SW 1271 (cell line): ENCODE measurements at places on chromosomes 2 and 18.

GRCh38 chr2:67898595-67898994 lies 164.2 kb downstream of the C1D start:
- DNase-seq, result no peak

DNA sequence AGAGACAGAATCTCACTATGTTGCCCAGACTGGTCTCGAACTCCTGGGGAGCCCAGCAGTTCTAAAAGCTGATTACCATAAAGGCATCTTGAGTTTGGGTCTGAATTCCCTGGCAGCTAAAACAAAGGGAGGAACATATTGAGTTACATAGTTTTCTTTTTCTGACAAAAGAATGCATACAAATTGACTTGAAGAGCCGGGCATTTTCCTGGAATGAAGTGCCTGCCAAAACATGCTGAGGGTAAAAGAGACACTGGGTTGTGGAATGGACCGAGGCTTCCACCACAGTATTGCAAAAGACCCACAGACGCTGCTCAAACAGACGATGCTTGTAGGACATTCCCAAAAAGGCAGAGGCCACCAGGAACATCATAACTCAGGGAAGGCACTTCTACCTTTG lies 35.1 kb upstream of the ROCK2 start:
- DNase-seq, result no peak

DNA sequence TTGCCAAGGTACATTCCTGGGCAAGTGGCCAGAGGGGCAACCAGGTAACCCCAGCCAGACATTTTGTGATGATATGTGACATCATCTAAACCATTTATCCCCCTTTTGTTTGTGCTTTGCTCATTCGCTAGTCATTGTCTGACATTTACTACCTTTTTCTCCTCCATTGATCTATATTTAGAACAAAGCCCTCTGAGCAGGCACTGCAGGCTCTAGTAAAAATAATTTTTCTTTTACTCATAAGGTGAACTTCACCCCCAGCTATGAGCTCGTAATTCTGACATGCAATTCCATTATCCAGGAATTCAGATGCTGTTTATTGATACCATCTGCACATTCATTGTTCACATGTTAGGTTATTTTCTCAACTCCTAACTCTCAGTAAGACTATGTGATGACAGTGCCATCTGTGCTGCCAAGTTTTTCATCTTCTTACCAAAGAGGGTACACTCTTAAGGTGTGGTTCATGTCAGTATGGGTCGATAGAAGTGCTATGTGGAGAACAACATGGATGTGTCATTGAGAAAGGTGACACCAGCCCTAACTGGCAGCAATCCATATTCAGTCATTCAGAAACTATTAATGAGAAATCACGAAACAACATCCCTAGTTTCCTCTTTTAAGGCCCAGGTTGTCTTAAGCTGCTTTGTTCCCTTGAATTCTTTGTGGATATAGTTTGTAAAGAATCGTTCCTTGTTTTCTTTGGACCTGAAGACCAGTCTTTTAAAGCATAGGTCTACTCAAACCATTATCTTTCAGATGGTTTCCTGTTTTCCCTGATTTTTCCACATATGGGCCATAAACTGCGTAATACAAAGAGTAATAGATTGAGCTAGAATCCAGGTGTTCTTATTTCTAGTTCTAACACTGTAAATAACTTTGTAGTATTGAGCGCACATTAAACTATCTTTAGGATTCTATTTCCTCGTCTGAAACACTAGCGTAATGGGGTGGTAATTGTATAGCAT lies 978.1 kb upstream of the CDH2 start:
- DNase-seq, result no peak

DNA sequence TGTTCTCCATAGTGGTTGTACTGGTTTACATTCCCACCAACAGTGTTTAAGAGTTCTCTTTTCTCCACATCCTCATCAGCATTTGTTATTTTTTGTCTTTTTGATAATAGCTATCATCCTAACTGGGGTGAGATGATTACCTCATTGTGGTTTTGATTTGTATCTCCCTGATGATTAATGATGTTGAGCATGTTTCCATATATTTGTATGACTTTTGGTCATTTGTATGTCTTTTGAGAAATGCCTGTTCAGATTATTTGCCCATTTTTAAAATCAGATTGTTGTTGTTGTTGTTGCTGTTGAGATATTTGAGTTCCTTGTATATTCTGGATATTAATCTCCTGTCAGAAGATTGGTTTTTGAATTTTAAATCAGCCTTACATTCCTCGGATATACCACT lies 147.5 kb downstream of the NCOA1 start:
- DNase-seq, result no peak

GRCh38 chr2:120826260-120826648 lies 90.6 kb downstream of the GLI2 start:
- no peak for DNase-seq

- DNase-seq, result no peak
Measured at GRCh38 chr2:219533930-219534661, 9.5 kb downstream of the CHPF start.

GRCh38 chr2:237154082-237154638 lies 68.5 kb downstream of the COPS8 start:
- DNase-seq, result peak; percentile 10

DNA sequence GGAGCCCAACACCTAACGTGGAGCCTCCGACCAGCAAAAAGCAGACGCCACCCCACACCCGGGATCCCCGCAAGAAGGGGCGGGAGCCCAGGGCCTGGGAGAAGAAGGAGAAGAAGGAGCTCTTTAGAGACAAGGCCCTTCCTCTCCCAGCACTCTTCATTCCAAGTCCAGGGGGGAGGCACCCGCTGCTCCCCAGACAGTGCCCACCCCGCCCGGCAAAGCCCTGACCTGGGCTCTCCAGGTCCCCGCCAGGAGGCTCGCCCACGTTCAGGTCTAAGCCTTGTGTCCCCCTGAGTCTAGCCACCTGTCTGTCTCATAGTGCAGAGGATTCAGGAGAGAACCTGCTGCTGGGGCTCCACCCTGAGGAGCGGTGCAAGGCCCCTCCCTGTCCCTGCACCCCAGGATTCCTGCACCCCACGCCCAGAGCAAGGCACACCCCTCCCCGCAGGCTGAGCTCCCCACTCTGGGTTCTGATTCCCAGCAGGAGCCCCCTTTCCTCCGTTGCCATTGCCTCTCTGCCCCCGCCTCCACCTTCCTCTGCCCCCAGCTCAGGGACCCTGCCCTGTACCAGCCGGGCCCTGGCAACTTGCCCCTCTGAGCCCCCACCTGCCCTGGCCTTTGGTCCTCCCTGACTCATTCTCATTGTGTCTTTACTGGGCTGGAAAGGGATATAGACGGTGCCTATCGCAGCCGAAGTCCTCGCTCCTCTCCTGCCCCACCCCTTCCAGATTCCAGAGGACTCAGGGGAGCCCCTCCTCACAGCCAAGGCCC lies 33.5 kb upstream of the GPC1 start:
- DNase-seq, result no peak

DNA sequence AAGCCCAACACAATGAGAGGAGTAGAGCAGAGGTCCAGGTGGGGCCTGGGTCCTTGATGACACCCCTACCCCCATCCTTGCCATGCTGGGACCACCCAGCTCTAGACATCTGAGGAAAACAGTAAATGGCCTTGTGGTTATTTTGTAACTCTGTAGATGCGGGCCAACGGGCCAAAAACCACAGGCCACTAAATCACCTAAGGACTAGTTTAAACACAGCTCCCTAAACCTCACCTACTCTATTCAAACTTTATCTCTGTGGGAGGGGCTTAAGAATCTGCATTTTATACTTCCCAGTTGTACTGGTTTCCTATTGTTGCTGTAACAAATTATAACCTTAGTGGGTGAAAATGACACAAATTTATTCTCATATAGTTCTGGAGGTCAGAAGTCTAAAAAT lies 19.0 kb upstream of the SERTAD2 start:
- DNase-seq, result no peak

- DNase-seq, result no peak
Measured at GRCh38 chr18:70195014-70195614, 10.4 kb downstream of the RTTN start.

- DNase-seq, result no peak
Measured at GRCh38 chr2:121365061-121365460, 80.1 kb upstream of the TFCP2L1 start.

DNA sequence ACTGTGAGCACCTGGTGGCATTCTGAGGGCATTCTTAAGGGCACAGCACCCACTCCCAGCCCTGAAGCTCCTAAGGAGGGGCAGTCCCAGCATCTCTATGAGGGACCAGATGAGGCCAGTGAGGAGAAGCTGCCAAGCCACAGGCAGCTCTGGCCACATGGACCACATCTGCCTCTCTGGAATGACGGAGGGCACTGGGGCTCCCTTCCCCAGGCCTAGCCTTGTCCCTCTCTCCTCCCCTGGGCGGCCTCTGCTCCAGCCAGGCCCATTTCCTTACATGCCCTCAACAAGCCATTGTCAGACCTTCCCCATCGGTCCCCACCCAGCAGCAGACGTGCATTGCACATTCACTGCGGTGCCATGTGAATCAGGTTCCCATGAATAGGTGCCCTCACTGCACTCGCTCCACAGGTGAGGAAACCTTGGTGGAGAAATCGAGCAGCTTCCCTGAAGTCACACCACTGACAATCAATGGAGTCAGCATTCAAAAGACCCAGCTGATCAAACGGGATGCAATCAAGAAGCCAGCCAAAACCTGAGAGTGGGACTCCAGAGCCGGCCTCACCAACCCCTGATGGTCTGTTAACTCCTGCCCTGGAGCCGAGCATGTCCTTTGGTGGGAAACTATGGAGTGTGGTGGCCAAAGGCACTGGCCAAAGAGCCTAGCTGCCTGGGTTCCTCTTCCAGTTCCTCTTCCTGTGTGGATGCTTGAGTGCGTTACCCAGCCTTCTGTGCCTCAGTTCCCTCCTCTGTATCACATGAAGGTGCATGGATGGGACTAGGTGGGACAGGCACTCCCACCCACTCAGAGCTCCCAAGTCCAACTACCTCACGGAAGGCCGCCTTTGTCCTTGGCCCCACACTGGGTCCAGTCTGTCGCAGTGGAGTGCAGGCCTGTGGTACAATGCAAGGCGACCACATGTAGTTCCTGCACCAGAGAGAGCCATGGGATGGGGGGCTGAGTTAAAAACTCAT lies 147.3 kb downstream of the ZFP36L2 start:
- DNase-seq, result no peak

DNA sequence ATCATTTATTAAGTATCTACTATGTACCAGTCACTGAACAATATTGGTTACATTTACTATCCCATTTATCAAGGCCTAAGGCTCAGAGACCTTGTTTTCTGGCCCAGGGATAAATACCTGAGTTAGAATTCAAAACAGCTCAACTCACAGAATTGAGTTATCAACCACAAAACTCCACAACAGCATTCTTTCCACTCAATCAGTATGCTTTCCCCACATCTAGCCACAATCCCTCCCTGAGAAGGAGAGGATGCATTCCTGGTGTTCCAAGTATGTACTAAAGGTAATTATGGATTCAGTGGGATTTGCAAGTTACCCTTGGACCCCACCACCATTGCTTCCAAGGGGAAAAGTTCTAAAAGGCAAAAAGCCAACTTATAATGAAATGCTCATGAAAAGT lies 104.2 kb upstream of the PID1 start:
- DNase-seq, result no peak

DNA sequence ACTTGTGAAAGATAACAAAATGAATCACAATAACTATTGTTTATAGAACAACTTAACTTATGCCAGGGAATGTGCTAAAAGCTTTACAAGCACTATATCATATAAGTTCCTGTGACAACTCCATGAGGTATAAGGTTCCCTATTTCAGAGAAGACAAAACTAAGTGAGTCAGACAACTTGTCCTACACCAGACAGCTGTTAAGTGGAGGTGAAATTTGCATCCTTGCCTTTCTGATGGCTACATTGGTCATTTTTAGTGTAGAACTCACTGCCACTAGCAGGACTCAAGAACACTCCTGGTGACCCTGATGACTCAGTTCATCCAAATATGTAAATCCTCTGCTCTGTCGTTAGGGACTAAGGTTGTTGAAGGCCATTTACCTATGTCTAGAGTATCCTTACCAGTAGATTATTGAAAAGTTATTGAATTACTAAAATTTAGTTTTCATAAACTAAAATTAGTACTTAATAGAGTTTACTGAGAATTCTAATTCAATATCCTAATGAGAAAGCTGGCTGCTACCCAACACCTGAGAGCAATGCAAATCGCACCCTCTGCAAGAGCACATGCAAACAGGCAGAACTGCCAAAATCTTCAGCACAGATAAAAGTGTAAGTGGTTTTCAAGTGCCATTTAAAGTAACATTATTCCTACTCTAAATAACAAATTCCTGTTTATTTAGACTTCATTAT lies 636.2 kb downstream of the NRXN1 start:
- DNase-seq, result no peak

DNA sequence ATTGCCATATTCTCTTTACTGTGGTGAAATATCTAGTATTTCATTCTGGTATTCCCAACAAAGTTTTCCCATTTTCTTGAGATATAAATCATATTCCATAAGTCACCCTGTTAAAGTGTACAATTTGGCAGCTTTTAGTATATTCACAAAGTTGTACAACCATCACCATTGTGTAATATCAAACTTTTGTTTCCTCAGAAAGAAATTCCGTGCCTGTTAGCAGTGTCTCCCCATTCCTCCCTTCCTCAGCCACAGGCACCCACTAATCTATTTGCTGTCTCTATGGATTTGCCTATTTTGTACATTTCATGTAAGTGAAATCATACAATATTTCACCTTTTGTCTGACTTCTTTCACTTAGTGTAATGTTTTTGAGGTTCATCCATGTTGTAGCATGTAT lies 19.7 kb downstream of the NCOA1 start:
- DNase-seq, result no peak

DNA sequence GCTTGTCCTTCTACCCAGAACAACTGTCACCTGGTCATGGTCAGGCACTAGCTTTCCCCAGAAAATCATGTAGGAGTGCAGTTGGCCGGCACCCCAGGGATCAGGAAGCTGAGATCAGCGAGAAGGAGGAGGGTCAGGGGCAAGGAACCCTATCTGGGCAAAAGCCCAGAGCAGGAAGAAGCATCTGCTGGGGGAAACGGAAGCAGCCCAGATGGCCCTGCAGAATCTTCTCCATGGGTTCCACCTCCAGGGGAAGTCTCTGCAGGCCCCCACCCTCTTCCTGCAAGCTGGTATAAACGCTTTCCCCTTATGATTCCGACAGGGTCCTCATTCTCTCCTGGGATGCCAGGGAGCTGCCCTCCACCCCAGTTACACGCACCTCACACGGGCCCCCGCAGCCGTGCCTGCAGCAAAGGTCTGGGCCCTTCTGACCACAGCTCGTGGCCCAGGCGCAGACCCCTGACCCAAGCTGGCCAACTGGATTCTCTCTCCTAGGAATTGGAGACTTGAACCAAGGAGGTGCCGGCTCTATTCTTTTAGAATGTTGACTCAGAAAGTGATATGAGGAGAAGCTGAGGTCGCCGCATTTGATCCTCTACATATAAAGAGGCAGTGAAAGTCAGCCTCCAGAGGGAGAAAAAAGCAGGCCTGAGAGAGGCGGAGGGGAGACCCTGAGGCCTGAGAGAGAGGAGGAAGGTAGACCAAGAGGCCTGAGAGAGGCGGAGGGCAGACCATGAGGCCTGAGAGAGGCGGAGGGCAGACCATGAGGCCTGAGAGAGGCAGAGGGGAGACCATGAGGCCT lies 71.0 kb downstream of the STPG4 start:
- no peak for DNase-seq

DNA sequence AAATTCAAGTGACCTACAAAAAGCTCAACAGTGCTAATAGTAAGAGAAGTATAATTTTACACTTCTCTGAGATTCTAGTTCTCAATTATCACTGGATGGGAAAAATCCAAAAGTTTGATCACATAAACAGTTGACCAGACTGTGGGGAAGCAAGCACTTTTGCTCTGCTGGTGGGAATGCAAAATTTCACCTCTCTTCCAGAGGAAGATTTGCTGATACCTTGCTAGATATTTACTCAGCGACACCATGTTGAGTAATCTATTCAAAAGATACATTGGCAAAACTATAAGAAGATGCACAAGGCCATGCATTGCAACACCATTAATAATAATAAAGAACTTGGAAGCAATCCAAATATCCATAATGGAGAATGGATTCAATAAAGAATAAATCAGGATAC lies 204.4 kb downstream of the MREG start:
- DNase-seq, result no peak
